ENCODE measurements at places on chromosomes 5 and 9.

- DNase-seq: no peak
Observed at GRCh38 chr9:125521462-125522327, 185.3 kb downstream of the MAPKAP1 start.

DNA sequence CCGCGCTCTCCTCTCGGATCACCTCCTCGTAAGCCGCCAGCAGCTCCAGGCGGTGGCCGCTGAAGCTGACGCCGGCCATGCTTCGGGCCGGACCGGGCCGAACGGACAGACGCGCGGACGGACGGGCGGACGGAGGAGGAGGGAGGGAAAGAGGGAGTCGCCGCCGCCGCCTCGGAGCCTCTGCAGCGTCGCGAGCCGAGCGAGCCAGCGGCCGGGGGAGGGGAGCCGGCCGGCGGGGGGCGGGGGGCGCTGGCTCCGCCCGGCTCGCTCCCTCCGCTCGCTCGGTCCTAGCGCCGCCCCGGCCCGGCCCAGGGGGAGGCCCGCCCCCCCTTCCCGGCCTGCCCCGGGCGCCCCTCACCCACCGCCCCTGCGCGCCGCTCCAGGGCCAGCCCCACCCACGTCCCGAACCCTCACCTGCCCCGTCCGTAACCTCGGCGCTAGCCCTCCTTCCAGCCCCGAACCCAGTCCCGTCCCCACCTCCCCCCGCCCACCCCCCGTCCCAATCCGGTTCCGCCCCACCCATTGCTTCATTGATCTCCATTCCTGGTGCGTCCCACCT is at the start of gene DBN1:
TSS of gene DBN1 (minus strand) at position 192 of the 559 bp plus-strand sequence. CDS start at position 79, 113 bp downstream.
- DNase-seq: peak; percentile 95

DNA sequence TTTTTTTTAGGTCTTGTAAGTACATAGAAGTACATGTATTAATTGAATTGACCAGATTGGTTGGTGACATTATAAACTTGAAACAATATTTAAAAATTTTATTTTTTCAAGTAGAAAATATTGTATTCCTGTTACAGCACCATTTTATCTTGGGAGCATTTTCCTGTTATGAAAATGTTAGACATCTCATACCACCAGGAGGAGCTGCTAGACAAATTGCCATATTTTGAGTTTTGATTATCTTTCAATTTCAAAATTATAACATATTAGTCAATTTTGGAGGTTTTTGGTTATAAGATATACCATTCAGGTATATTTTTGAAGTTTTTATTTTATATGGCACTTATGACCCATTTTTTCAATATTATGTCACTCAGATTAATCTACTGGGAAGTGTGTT is 84.4 kb downstream of the CNTLN start:
- no peak for DNase-seq

GRCh38 chr5:54383225-54383901 is 72.1 kb upstream of the HSPB3 start:
- DNase-seq: no peak

DNA sequence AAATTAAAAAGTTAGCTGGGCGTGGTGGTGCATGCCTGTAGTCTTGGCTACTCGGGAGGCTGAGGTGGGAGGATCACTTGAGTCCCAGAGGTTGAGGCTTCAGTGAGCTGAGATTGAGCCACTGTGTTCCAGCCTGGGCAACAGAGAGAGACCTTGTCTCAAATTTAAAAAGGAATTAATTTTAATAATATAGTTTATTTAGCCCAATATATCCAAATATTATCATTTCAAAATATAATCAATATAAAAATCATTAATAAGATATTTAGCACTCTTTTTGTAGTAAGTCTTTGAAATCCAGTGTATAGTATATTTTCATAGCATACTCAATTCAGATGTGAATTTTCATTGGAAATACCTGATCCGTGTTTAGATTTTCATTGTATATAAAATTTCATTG is 43.2 kb upstream of the ORM1 start:
- no peak for DNase-seq

GRCh38 chr5:38367410-38367809 is 109.1 kb downstream of the EGFLAM start:
- DNase-seq: no peak

GRCh38 chr5:119417891-119418605 is 34.2 kb upstream of the HSD17B4 start:
- no peak for DNase-seq

DNA sequence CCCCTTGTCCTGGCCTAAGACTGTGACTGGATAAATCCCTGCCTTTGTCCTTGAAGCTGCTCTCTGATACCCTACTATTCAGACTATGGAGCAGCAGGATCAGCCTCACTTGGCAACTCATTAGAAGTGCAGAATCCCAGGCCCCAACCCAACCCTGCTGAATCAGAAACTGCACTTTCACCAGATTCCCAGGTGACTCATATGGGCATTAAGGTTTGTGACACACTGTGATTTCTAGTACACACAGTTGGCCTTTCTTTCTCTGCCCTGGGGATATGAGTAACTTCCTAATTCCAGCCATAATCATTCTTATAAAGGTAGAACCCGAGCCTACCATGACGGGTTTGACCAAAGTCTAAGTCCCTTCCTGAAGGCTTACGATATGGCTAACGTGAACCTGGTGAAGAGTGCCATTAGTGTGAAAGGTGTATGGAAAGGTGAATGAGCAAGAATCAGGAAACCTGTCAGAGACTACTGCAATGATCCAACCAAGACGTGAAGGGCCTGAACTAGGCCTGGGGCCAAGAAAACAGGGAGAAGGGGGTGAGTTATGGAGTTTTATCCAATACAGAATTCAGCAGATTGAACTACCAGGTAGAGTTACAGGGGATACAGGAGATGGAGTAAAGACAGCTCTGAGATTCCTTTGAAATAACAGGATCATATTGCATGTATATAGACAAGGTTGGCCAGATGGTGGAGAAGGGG is 533.0 kb downstream of the BNC2 start:
- DNase-seq: no peak

DNA sequence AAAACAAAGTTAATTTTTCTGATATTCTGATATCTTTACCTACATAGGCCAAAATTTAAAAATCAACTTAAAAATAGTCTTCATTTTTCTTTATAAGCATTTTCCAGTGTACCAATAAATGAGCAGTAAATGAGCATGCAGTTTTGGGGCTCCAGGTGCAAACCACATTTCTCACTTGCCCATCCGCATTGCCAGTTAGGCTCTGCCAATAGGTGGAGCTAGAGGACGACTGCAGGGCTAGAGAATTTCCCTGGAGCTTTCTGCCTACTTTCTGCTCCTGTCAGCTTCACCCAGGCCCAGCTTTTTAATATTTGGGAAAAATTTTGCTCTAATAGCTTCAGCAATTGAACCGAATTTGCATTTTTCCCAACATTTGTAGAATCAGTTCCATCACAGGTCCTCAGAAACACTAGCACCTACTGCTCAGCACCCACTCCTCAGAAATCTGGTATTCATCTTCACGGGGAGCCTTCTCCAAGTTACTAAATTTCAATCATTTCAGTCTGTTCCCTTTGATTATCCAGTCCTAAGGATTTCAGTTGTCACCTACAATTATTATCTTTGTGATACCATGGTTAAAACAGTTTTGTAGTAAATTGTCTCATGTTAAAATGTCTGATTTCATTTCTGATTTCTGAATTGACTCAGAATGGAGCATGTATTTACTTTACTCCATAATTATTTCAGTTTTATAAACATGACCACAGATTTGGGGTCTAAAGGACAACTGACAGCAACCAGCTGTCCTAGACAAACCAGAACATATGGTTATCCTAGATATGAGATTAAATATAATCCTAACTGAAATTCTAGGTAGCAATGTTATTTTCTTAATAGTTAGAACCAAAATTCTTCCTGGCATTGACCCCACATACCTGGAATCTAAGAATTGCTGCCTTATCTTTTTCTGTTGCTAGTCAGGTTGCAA is 104.6 kb upstream of the FAM174A start:
- peak; percentile 2 for DNase-seq

DNA sequence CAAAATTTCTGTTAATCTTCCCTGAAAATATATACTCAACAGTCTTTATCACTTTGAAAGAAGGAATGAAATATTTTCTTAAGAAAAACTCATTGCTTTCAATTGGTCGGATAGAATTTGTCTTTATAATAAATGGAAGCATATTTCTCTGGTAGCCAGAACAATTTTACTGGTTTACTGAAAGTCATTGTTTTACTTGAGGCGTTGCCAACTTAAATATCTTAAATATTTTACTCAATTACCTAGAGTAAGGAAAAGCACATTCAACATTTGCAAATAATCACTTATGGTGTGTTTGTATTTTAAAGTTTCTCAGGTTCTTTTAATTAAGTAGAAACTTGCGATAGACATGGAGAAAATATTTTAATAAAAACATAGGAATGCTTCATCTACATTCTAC is 1181.7 kb downstream of the EFNA5 start:
- no peak for DNase-seq

DNA sequence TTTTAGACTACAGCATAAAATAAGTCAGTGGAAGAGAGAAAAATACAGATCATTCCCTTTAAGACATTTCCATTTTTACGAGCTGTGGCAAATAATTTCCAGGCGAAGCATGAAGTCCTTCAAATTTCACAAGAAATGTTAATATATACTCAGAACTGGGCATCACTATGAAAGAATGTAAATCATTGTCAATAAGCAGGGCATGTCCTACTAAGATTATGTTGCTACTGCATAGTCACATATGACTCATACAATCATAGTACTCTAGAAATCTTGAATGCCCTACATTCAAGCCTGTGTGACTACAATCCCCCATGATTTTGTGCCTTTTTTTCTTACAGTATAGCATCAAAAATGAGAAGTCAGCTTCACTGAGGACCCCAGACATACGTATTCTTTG is 485.2 kb upstream of the FTMT start:
- no peak for DNase-seq

- DNase-seq: no peak
Observed at GRCh38 chr5:178327446-178327845, 94.8 kb upstream of the PHYKPL start.

- DNase-seq: no peak
Observed at GRCh38 chr9:70525519-70525918, 111.1 kb upstream of the KLF9 start.

- DNase-seq: no peak
Observed at GRCh38 chr5:131883984-131884383, 61.5 kb downstream of the MEIKIN start.

GRCh38 chr5:78649861-78650496 is 1.4 kb upstream of the LHFPL2 start:
- no peak for DNase-seq

GRCh38 chr5:79259383-79259782 is 23.5 kb downstream of the JMY start:
- no peak for DNase-seq

Data from GM12891 (cell line).